ENCODE measurements at places on chromosomes 4 and X. TPM values are rescaled to one million over a fixed set of nuclear protein-coding genes. Genes with fewer than 3 reads are reported as not detected.

MAGEA10 gene
- not detected for total RNA-seq

KLHL34 gene
- 0.09 TPM for total RNA-seq

CLCN4 gene
- total RNA-seq, result 19.8 TPM

CNGA2 gene
- not detected for total RNA-seq

DNA sequence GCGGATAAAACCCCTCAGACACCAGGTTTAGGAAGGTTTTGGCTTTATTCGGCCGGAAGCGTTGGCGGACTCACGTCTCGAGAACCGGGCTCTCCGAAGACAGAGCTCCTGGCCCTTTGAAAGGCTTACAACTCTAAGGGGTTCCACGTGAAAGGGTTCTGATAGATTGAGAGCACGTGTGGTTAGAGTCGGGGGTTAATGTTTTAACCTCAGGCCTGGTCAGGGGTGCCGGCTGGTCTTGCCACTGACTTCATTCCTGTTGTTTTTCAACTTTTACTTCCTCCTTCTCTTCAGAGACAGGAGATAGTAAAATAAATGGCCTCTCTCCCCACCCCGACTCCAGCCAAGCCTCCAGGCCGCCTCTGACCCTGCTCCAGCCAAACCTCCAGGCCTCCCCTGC is 4.7 kb upstream of the ASMT start:
- H3K27me3 ChIP-seq, result no peaks in the 10 kb centered on the region
- no peaks in the 10 kb centered on the region for H3K4me1 ChIP-seq
- H3K4me3 ChIP-seq, result no peak overlapping the region
- no peaks in the 10 kb centered on the region for H3K36me3 ChIP-seq

- H3K27me3 ChIP-seq, result no peaks in the 10 kb centered on the region
Observed at GRCh38 chr4:38101563-38101962, 141.4 kb downstream of the PTTG2 start.

DNA sequence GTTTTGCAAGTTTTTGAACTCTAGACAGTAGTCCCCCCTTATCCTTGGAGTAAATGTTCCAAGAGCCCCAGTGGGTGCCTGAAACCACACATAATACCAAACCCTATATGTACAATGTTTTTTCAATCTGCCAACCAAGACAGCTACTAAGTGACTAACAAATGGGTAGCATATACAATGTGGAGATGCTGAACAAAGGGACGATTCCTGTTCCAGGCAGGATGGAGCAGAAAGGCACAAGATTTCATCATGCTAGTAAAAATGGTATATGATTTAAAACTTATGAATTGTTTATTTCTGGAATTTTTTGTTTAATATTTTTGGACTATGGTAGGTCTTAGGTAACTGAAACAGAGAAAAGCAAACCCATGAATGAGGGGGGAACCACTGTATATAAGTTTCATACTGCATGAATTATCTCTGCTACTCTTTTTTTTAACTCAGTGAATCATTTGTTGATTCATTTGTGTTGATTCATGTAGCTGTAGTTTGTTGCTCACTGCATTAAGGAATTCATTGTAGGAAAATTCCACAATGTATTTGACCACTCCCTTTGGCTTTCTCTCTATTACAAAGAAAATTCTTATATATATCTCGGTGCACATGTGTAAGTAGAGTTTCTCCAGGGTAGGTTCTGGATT is 21.9 kb upstream of the ANXA3 start:
- H3K4me1 ChIP-seq, result peaks cover 26% of the 10 kb centered on the region
- no peak overlapping the region for H3K4me3 ChIP-seq
- H3K27ac ChIP-seq, result no peak overlapping the region
- H3K27me3 ChIP-seq, result no peaks in the 10 kb centered on the region
- H3K36me3 ChIP-seq, result no peaks in the 10 kb centered on the region

DNA sequence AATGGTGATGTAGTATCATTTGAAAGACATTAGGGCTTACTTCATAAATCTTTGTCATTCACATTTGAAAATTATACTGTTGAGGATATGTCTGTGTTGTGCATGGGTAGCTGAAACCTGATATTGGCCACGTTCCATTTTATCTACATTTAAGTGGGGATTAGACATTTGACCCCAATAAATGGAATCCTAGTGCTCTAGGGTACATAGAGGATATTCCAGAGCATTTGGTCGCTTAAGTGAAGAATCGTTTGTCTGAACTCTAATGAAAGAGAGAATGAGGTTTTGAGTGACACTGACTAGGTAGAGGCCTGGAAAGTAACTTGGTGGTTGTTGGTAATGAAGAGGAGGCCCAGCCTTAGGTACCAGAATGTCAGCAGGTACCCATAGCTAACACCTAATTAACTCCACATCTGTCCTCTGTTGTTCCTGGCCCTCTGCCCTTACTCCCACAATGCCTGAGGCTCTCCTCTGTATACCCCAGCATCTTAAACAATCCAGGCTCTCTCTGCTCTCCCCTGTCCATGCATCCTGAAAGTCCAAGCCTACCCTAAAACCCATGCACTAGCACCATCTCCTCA is 299.5 kb upstream of the KLF3 start:
- H3K36me3 ChIP-seq, result no peaks in the 10 kb centered on the region

- H3K4me3 ChIP-seq, result no peak overlapping the region
- DNase-seq, result no peak
- H3K4me1 ChIP-seq, result no peaks in the 10 kb centered on the region
- no peak overlapping the region for H3K27ac ChIP-seq
- no peaks in the 10 kb centered on the region for H3K36me3 ChIP-seq
Observed at GRCh38 chrX:107396235-107396634, 53.2 kb upstream of the FRMPD3 start.

DNA sequence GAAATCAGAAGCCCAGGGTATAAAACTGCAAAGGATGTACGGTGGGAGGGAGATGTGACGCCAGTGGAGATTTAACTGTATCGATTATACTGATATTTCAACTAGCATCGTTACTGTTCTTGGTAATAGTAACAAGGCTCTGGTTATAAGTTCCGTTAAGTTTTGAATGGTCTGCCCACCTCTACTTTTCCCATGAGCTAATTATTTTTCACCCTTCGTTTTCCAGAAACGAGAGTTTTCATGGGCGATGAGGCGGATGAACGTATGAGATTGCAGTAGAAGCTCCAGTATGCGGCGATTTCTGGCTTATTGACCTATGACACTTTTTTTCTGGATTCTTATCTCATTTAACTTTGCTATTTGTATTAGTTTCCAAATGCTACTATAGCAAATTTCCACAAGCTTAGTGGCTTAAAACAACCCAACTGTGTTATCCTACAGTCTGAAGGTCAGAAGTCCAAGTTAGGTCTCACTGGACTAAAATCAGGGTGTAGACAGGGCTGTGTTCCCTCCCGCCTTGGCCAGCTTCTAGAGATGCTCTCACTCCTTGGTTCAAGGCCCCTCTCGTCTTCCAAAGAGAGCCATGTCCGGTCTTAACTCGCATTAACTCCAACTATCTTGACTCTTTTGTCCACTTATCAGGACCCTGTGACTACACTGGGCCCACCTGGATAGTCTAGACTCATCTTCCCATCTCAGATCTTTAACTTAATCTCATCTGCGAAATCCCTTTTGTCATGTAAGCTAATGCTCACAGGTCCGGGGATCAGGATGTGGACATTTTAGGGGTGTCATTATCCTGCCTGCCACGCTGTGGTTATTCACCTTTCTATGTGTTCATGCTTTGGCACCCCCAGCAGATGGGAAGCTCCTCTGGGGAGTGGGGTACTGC is 122.5 kb downstream of the IRF2 start:
- DNase-seq, result no peak
- H3K4me3 ChIP-seq, result no peak overlapping the region
- no peaks in the 10 kb centered on the region for H3K27me3 ChIP-seq

DNA sequence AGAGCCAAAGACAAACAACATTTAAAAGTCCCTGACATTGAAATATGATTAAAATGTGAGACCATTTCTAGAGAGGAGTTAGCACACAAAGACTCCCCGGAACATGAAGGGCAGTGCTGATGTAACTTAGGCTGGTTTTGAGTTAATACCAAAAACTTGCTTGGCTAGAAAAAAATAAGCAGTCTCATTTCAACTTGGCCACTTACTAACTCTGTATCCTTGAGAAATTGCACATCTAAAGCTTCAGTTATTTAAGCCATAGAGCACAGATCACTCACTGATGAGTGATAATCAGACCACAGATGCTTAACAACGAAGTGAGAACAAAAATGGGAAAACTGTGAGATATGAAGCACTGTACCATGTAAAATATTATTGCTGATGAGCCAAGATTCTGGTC is 65.9 kb upstream of the MAOA start:
- H3K27me3 ChIP-seq, result no peaks in the 10 kb centered on the region
- H3K27ac ChIP-seq, result no peak overlapping the region
- no peak for DNase-seq
- H3K4me1 ChIP-seq, result no peaks in the 10 kb centered on the region
- H3K4me3 ChIP-seq, result no peak overlapping the region

- no peak overlapping the region for H3K4me3 ChIP-seq
- no peak overlapping the region for H3K27ac ChIP-seq
- DNase-seq, result peak; percentile 90
- no peaks in the 10 kb centered on the region for H3K27me3 ChIP-seq
- no peaks in the 10 kb centered on the region for H3K4me1 ChIP-seq
- H3K36me3 ChIP-seq, result no peaks in the 10 kb centered on the region
Observed at GRCh38 chr4:57270346-57270745, 160.2 kb upstream of the IGFBP7 start.

- no peak for DNase-seq
- no peaks in the 10 kb centered on the region for H3K4me1 ChIP-seq
- H3K27me3 ChIP-seq, result peaks cover 12% of the 10 kb centered on the region
- H3K27ac ChIP-seq, result no peak overlapping the region
- H3K36me3 ChIP-seq, result no peaks in the 10 kb centered on the region
Observed at GRCh38 chr4:6668391-6668790, 25.3 kb upstream of the S100P start.

GRCh38 chrX:3348191-3348590 is 1.7 kb upstream of the MXRA5 start:
- H3K27ac ChIP-seq, result no peak overlapping the region
- H3K4me3 ChIP-seq, result no peak overlapping the region
- H3K27me3 ChIP-seq, result peaks cover 4% of the 10 kb centered on the region
- no peaks in the 10 kb centered on the region for H3K4me1 ChIP-seq
- H3K36me3 ChIP-seq, result no peaks in the 10 kb centered on the region
